ENCODE measurements at places on chromosomes 3 and 15. TPM values are rescaled to one million over a fixed set of nuclear protein-coding genes. Genes with fewer than 3 reads are reported as not detected.
A peak's percentile ranks its signal among the peaks of the same experiment; 100 is the strongest.

DNA sequence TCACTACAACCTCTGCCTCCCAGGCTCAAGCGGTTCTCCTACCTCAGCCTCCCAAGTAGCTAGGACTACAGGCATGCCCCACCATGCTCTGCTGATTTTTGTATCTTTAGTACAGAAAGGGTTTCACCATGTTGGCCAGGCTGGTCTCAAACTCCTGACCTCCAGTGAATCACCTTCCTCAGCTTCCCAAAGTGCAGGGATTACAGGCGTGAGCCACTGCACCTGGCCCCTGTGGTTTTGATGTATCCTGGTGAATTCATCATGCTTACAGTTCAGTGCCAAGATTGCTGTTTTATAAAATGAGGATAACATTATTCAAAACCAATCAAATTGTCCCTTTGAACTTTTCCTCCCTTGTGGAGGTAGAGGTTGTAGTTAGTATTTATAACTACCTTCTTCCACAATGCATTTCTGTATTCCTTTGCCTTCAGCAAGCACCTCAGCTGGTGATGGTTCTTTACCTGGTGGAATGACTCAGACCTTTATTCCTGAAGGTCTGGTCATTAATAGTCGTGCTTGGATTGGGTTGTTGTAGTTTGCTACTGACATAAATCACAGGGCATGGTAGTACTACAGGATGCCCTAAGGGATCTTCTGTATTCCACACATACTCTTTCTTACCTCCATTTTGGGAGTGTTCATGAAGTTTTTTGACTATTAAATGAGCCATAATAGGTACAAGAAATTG, 76.9 kb downstream of the UBP1 start:
- DNase-seq, result no peak

GRCh38 chr3:174859756-174860155, 622 bp downstream of the NAALADL2 start:
- DNase-seq, result no peak

GRCh38 chr3:117633207-117633606, 923.6 kb downstream of the TUSC7 start:
- no peak for DNase-seq

Gene APOD
- total RNA-seq, result 4.3 TPM

Gene PATL2
- 50.8 TPM for total RNA-seq

DNA sequence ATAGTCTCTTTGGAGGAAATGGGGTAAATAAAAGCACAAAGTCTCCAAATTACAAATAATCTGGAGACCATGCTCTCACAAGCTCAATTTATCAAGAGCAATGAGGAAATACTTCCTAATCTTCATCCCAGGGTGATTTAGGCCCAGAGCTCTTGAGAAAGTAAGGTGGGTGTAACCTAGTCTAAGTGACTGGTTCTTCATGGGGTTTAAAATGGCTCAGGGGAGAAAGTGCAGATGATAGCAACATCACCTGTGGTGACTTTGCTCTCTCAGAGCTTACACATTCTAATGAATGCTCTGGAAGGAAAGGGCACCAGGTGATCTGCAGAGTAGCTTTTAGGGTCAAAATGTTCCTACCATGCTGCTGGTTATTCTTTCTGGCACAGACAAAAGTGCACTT, 118.4 kb upstream of the TP63 start:
- no peak for DNase-seq

DNA sequence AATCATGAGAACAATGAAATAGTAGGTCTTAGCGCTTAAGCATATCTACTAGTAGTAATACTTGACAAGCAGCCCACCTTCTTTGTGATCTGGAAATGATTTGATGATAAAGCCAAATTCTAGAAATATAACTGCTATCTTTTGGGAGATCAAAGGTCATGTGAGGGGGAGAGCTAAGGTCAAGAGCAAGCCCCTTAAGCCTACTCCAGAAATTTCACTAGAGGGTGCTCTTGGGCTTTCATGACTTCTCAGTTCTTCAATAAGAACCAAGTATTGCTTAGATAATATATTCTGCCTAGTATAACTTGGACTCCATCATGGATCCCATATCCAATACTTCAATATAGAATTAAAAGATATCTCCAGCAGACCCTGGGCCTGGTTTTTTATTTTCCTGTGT, 319.6 kb downstream of the ZBTB20 start:
- DNase-seq, result peak; percentile 16

Gene CLN6
- 40.7 TPM for total RNA-seq

GRCh38 chr3:41960826-41961750, 815 bp downstream of the ULK4 start:
- DNase-seq, result peak; percentile 53

- no peak for DNase-seq
Observed at GRCh38 chr3:39379778-39380155, 3.4 kb upstream of the SLC25A38 start.

DNA sequence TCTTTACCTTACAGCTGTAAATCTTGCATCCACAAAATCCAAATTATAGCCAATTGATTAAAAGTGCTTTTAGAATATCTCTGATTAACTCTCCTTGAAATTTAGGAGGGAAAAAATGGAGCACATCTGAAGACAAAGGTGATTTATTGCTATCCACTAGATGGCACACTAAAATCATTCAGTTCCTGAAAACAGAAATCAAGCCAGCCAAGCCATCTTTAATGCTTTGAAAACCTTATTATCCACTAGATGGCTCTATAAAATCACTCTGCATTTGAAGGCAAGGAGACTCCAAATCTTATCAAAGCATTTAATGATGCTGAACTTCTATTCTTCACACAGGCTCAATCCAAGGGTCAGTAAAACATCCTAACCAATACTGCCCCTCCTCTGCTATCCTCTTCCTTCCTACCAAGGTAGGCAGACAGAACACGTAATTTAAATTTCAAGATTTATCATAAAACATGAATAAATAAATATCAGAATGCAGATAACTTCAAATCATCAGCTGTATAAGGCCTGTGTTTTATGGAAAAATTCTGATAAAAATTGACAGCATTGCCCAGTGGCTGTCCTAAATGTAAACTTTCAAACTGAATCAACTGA, 48.4 kb downstream of the GOLIM4 start:
- no peak for DNase-seq

Gene DUOXA2
- total RNA-seq, result not detected

Gene PIERCE2
- total RNA-seq, result not detected

GRCh38 chr3:167151636-167152035, 228.5 kb downstream of the ZBBX start:
- DNase-seq, result no peak

GRCh38 chr3:151584566-151584965, 123.7 kb upstream of the IGSF10 start:
- no peak for DNase-seq

DNA sequence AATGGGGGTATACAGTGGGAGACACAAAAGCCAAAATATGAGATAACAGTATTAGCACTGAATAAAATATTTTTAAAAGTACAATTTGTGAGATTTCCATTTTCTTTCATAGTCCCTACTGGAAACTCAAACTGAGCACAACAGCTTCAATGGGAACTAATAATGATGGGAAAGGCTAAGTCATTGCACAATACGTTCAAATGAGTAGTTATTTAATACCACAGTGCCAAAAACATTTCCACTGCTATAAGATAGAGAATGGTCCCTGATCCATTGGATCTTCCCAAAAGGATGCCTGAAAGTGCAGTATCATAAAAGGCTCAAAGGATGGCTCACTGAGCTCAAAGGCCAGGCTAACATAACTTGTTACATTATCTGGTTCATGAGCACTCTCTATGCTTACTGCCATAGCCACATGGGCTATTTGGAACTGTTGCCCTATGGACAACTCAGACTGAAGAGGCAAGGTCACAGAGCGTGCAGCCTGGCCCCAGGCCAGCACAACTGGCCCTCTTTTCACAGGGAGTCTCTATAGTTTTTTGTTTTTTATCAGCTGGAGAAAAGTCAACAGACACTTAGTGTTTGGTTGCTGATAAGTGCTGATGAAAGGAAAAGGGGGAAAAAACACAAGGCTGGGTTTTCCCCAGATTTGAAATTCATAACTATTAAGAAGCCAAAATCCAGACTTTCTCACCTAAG, 54.1 kb upstream of the PPIB start:
- DNase-seq, result no peak

Gene TRIM59
- total RNA-seq, result 41.8 TPM

DNA sequence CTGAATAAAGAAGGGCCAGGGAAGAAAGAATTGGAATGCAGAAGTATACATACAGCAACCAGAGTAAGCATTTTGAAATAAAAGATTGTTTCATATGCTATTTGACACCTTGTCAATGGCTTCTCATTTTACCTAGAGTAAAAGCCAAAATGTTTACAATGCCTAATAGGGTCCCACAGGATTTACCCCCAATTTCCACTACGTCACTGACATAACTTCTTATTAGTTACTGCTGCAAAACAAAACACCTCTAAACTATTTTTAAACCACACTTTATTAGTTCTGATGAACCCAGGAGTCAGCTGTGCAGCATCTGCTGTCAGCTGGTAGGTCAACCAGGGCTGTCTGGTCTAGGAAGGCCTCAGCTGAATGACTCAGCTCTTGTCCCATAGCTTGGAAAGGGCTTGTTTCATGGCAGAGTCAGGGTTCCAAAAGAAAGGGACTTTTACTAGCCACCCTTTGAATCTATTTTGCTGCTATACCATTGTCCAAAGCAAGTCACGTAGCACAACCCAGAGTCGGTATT, 945.1 kb downstream of the EPHA3 start:
- DNase-seq, result no peak

Gene WDR76
- 108 TPM for total RNA-seq

Gene TUBGCP4
- total RNA-seq, result 28.0 TPM

- DNase-seq, result no peak
Observed at GRCh38 chr3:186532598-186533072, 11.5 kb downstream of the CRYGS start.

GRCh38 chr3:177602601-177603147, 405.4 kb upstream of the TBL1XR1 start:
- no peak for DNase-seq

Gene SELENOT
- 95.9 TPM for total RNA-seq

DNA sequence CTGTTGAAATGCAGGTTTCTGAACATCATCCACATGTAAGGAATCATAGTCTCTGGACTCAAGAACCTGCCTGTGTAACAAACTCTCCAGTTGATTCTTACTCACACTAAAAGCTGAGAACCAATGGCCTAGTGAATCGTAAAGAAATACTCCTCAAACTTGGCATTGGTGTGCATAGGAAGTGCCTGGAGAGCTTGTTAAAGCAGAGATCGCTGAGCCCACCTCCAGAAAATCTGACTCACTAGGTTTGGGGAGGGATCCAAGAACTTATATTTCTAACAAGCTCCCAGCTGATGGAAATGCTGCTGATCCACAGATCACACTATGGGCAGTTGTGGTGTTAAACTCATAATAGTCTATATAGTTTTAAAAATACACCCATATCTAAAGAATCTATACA, 55.8 kb upstream of the LMCD1 start:
- no peak for DNase-seq
